ENCODE measurements at places on chromosomes 7 and 10.

DNA sequence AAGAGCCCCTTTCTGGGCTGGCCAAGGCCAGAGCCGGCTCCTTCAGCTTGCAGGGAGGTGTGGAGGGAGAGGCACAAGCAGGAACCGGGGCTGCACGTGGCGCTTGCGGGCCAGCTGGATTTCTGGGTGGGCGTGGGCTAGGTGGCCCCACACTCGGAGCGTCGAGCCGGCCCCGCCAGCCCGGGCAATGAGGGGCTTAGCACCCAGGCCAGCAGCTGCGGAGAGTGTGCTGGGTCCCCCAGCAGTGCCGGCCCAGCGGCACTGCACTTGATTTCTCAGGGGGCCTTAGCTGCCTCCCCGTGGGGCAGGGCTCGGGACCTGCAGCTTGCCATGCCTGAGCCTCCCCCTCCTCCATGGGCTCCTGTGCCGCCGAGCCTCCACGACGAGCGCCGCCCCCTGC lies 48.1 kb downstream of the SH2D4B start:
- DNase-seq, result no peak

DNA sequence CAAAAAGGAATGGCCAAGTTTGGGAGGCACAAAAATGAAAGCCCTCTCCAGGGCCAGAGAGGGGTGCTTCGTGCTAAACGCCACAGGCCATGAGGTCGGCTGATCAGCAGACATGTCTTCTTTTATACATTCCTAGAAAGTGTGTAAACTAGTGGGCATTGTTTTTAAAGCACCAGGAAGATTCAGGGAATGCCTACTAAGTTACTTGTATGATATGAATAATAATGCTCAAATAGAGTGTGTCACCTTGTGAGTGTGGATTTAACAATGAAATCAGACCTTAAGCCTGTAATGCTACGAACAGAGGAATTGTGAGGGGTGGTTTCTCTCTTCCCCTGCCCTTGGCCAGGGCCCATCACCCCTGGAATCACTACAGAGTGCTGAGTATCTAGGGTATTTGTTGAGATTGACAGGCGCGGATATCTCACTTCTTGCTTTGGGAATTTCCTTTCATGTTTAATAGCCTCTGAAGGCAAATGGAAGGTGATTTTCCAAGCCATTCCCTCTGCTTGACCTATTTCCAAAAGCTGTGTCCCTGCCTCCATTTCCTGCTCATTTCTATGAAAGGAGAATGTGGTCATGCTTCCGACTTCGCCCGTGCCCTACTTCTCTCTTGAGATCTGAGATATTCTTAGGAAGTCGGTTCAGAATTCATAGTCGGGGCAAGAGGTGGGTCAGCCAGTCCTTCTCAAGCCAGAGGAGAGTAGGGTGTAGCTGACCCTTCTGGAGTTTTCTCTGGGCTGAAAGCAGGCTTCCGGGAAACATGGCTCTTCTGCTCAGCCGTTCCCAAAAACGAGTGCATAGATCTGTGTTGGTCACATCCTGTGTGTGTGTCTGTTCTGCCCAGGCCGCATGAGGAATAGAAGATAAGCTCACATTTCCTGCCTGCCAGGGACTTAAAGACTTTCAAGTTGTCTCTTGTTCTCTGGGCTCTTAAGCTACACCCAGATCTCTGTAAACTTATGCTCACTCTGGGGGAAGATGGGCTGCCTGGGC lies 167.8 kb upstream of the ITGB1 start:
- DNase-seq, result peak; percentile 21

DNA sequence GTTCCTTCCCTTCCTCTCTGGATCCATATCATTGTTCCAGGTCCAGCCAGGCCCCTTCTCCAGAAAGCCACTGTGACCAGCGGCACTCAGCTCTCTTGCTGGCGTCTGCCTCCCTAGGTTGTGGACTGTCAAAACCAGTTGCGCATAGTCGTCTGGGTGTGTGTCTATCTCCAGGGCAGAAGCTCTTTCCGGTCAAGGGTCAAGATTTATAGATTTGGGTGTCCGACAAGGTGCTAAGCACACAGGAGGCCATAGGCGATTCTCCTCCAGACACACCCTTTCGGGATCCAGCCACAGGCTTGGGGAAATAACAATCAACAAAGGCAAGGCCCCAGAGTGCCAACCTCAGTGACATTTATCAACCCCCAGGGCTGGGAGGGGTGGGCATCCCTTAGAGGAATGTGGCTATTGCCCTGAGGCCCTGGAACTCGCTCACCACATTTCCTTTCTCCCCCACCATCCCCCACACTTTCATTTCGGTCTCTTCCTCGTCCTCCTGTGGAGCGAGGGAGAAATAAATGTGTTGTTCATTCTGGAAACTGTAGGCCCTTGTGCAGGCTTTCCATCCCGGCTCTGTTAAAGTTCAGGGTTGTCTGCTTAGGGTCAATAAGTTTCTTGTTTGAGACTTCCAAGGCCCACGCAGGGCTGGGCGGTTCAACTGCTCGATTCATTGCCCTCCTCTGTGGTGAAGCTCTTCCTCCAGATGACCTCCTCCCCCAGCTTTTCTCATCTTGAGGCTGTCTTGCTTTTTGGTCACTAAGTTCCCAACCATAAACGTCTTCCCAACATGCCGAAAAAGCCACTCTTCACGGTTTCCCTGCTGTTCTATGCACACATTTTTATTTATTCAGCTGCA lies 57.9 kb downstream of the AFAP1L2 start:
- DNase-seq, result no peak

- DNase-seq, result no peak
Measured at GRCh38 chr7:99422186-99422585, 13.4 kb downstream of the BUD31 start.

- DNase-seq, result no peak
Measured at GRCh38 chr7:4460597-4460996, 221.5 kb upstream of the FOXK1 start.

- DNase-seq, result peak; percentile 42
Measured at GRCh38 chr10:119466655-119467054, 75.9 kb downstream of the RGS10 start.

GRCh38 chr7:4386190-4386589 lies 295.9 kb upstream of the FOXK1 start:
- DNase-seq, result no peak

DNA sequence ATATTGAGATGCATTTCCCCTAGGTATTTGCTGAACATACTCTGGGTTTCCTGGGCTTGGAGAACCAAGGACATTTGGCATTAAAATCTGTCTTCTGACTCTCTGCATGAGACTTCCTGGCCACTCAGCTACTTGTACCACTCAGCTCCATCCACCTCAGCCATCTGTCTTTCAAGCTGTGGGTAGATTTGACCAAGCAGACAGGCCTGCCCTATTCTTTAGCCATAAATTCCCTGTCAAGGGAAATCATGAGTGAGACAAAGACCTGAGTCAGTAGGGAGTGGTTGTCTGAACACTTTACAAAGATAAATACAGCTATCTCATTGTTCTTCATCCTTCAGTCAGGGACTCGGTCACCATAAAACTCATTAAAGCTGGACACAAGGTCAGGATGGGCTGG lies 399.1 kb downstream of the GPAM start:
- no peak for DNase-seq

GRCh38 chr7:155953781-155954549 lies 141.7 kb upstream of the SHH start:
- DNase-seq, result no peak

DNA sequence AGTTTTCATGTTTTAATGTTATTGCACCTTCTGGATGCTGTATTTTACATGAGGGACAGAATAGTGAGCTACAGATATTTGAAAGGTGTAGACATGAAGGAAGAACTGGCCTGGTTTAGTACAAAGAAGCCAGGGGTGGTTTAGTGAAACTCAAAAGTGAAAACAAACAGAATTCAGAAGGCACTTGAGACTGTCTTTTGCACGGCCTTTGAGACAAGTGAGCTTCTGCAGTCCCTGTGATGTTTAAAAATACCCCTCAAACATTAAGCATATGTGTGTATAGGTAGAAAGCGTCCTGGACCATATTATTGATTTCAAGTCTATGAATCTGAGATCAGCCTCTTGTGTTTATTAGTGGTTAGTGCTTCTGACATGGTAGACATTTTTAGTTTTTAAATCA lies 118.9 kb downstream of the CDK14 start:
- no peak for DNase-seq

DNA sequence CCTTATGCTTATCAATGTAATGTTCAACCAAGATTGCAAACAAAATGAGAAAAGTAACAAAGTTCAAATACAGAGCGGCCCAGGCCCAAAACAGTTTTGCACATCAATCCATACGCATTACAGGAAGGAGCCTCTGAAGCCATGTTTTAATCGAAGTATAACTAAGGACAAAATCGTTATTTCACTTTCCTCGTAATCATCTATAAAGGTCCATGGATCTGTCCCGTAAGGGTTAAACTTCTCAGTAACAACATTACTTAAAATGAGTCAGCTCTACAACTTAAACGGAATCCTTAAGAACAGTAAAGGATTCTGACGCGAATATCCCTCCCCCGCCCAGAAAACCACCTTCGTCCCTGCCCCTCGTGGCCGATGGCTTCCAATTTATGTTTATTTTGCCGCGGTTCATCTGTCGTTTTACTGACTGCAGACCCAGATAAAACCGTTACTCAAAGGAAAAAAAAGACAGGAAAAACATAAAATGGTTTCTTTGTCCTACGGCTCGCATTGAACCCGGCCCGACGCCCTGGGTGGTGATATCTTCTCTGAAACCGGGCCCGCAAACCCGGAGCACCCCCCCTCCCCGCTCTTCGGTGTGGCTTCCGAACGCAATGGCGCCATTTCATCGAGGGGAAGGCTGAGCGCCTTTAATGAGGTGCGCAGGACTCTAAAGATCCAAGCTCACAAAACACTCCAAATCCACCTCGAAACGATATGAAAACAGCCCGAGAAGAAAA lies 1.1 kb downstream of the HNRNPA2B1 start:
- peak; percentile 60 for DNase-seq

DNA sequence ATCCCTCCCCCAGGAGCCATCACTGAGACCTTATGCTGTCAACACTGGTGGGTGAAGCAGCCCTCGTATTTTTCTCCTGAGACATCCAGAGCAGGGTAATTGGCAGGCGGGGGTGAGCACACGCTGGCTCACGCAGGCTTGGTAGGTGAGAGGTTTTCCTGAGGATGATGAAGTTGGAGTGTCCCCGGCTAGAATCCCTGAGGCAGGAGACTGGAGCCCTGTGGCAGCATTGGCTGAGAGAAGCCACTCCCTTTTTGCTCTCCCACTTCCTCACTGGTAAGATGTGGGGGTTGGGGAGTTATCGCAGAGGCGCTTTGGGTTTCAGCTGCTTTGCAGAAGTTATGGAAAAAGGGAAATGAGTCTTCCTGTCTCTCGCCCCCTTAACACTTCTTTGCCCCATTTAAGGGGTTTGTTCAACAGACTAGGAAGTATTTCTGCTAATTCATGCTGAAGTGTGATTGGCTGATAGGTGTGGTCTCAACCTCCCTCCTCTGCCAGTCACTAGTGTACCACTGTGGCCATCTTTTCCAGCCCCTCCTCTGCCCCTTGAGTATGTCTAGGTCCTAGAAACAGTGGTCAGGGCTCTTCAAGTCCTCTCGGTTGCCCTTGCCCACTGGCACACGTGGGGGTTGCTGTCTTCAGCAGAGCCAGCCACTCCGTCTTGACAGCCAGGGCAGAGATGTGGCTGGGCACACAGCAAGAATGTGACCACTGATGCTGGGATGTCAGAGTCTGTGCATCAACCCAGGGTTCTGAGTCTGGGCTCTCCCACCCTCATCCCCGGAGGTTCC lies 5.7 kb downstream of the ARPC1B start:
- DNase-seq, result no peak
